PC-3 (cell line): ENCODE measurements at places on chromosomes 2 and 18. TPM values are rescaled to one million over a fixed set of nuclear protein-coding genes. Genes with fewer than 3 reads are reported as not detected.
A peak's percentile ranks its signal among the peaks of the same experiment; 100 is the strongest.

ESPNL gene
- total RNA-seq, result not detected in 2 replicates

ERBB4 gene
- under 0.01 TPM in 1 of 2 replicates, not detected in the other for total RNA-seq

VAMP5 gene
- 0.40 TPM in 1 of 2 replicates, not detected in the other for total RNA-seq

CDH7 gene
- 6.1 and 7.3 TPM in 2 replicates for total RNA-seq

SPP2 gene
- not detected in 2 replicates for total RNA-seq

TLX2 gene
- 3.1 and 3.4 TPM in 2 replicates for total RNA-seq

MYOM1 gene
- 0.07 and 0.12 TPM in 2 replicates for total RNA-seq

DSG4 gene
- 0.04 TPM in 1 of 2 replicates, not detected in the other for total RNA-seq

IFIH1 gene
- total RNA-seq, result 7.8 and 9.3 TPM in 2 replicates

CCBE1 gene
- 13.9 and 20.8 TPM in 2 replicates for total RNA-seq

GRCh38 chr2:12399240-12399639 is 317.5 kb upstream of the TRIB2 start:
- DNase-seq, result peak; percentile 14

GRCh38 chr2:63270717-63271116 is 220.1 kb downstream of the OTX1 start:
- no peak for DNase-seq

DNA sequence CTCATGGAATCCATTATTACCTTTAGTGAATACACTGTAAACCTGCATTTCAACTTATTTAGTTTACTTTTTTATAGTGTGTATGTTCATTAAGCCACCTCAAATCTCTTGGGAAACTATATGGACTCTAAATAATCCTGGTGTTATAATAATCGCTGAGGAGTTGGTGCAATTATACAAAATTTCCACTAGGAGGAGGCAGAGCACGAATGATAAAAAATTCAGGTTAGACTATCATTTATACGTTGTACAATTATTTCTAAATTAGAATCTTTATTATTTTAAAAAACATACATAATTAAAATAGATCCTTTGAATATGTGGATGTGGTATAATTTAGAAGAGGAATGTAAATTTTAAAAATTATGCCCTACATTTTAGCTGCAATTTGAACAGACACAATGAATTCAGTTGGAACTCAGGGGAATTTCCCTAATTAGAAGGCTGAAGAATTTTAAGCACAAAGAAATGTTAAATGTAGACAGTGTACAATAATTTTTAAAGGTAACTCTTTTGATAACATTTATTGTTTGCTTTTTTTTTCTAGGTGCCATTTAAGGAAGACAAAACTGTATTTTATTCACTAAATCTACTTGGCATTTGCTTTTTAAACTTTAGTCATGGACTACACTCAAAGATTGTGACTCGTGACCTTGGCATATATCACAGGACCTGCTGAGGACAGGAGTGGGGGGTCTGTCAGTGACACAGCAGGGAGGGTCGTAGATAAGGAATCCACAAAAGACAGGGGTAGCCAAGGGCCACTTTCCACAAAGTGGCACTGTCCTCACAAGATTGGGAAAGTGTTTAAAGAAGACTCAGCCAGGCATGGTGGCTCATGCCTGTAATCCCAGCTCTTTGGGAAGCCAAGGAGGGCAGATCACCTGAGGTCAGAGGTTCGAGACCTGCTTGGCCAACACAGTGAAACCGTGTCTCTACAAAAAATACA is 45.5 kb downstream of the RAB12 start:
- peak; percentile 68 for DNase-seq

DNA sequence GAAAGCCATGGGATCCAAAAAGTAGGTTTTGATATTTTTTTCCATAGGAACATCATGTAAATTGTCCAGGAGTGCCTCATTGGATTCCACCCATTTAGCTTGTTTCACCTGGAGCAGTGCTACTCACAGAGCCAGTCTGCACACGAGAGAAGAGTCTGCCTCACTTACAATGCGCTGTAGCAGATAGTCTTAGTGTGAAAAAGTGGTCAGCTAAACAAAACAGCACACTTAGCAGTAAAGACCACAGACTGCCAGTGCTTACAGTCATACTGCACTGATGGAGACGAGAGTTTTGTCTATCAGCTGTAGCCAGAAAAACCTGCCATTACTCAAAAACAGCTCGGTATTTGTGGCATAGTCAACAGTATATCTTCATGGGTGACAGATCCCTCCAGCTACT is 113.5 kb upstream of the LDLRAD4 start:
- no peak for DNase-seq

- no peak for DNase-seq
These were observed 313.5 kb upstream of the SLC39A10 start for GRCh38 chr2:195343540-195343939.

GRCh38 chr2:84131278-84131830 is 327.7 kb downstream of the SUCLG1 start:
- no peak for DNase-seq

DNA sequence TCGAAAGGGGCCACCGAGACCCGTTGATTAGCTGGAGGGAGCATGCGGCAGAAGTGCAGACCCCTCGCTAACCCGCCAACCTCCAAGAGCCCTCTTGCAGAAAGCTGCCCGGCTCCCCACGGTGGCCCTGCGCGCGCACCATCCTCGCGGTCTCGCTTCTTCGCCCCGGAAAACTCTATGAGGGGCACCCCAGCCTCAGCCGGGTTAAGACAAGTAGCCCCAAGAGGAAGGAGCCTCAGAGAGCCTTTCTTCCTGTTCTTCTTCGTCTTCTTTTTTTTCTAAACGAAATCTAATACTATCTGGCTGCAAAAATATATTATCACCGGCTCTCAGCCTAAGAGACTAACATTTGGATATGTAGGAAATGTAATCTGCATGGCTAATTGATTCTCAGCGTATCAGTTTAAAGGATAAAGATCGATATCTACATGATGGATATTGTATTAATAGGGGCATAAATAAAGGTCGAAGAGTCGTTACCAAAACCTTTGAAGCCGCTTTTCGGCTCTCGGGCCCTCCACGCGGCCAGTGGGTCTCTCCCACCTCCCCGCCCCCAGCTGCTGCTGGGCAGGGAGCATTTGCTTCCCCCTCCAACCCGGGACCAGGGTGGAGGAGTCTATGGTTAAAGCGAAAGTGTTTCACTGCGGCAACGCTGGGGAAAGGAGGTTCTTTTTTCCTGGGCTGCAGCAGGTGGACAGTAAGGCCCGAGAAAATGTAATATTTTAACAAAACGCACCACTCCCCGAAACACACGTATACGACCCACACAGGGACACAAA is 6.1 kb upstream of the PAX3 start:
- no peak for DNase-seq

DNA sequence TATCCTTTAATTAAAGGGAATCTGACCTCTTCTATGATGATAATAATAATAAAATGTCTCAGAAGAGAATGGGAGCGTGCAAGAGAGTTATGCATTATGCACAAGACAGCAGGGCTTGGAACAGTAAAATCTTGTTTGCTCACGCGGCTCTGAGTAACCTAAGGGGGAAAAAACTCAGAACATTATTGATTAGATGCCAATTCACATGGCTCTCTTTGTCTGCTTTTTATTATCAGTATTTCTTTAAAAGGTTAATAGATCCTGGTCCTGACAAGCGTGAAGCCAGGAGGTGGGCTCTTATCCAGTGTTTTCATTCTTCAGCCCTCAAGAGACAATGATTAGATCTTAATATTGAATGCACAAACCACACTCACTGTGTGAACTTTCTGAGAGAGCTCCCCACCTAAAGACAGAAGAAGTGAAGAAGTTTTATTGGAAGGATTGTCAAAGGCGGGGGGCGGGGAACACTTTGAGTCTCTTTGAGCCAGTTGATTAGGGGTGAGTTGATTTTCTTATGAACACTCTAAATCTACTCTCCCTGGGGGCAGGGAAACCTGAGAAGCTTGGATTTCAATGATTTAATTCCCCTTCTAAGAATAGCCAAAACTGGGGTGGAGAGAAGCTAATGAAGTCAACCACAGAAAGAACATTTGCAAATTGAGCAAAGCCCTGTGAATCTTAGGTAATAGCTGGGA is 127.5 kb upstream of the CTAGE1 start:
- DNase-seq, result no peak

DNA sequence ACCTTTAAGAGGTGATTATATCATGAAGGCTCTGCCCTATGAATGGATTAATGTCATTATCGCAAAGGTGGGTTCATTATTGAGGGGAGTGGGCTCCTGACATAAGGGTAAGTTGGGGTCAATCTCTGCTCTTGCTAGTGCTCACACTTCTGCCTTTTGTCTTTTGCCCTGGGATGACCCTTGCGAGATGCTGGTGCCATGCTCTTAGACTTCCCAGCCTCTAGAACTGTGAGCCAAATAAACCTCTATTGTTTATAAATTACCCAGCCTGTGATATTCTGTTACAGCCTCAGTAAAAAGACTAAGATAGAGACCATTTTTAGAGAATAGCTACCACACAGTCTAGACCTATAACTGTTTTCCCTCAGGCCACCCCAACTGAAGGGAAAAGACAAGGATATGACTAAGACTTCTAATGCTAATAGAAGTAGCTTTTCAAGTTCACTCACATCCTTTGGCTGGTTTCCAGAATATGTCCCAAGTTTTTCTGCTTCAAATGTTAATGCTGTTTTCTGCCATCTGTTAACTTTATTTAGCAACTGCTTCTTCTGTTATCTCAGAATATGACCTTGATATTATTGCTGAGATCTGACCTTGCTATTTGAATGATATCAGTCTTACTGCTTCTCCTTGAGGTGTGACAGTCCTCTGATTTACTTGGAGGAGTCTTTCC is 65.1 kb upstream of the STAM2 start:
- peak; percentile 91 for DNase-seq

GRCh38 chr18:366466-367061 is 98.7 kb upstream of the THOC1 start:
- no peak for DNase-seq

- peak; percentile 6 for DNase-seq
These were observed 297.5 kb upstream of the RGPD4 start for GRCh38 chr2:107529146-107529545.

DNA sequence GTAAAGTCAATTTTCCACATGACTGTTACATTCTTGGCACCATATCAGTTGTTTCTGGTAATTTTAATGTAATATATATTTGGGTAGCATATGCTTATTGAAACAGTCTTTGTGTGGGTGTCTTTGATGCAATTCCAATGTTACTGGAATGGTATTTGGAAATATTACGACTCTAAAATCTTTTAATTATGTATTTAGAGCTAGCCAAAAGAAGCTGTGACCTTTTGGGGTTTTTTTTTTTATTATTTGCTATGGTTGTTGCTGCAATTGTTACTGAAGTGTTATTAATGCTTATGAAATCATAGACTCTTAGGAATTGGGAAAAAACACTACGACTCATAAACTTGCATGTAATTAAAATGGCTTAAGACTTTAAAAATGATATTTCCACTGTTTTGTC is 95.9 kb downstream of the AOX1 start:
- no peak for DNase-seq

DNA sequence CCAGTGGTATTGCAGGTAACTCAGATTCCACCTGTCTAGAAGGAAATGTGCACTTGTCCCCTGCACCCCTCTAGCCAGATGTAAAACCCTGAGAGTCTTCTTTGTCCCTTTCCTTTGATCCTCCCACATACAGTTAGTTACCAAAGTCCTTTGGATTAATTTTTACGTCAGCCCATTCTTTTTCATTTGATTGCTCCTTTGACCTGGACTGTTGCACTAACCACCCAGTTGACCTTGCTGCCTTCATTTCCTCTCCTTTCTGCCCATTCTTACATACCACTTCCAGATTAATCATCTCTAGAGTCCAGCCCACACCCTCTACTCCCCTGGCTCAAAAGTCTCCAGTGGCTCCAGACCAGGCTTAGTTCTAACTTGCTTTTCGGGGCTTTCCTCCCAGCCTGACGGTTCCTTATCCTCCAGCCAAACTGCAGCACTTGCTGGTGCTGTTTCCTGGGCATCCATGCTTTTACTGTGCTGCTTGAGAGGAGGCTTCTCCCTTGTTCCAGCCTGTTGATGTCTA is 99.3 kb downstream of the SPTBN1 start:
- DNase-seq, result no peak

DNA sequence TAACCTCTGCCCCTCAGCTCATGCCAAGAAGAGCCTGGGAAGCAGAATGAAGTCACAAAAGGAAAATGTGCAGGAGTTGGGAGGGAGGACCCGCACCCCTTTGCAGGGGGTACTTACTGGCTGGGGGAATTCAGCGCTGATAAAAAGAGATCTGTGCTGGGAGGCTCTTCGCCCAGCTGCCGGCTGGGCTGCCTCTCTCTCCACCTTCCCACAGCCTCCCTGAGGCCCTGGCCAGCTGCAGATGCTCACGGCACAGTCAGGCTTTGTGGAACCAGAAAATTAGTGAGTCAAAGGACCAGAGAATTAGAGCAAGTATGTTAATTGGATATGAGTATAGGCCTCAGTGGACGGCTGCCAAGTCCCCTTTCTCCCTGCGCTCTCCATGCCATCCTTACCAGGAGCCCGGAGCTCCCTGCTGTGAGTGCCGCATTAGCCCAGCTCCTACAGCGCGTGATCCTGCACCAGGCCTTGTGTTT is 181.7 kb upstream of the SH3BP4 start:
- no peak for DNase-seq

DNA sequence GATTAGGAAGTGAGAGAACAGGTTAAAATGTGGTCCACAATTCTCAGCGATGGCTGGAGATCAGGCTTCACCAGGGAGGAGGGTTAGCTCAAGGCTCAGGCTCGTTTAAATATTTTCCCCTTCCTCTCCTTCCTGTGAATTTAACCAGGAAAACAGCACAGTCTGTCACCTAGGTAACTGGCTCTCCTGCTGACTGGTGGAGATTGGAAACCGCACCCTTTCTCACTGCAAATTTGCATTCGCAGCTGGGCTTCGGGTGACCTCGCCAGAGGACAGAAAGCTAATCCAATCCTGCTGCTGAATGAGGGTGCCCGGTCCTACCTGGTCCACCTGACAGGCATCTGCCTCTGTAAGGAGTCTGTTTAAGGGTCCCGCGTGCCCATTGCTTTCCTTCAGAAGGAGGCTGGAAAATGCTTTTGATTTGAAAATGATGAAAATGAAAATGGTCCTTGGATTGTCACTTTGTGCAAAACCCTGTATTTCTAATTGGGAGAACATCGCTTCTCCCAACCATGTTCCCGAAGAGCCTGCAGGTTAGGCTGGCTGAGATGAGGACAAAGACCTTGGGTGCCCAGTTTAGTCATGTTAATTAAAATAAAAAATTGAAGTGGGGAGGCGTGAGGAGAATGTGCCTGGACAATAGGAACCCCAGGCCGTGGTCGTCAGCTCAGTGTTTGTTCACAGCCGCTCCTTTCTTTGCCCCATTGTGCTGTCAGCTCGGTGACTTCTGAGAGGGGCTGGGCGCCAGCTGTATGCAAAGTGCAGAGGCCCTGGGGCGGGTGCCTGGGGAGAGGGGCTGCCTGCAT is 43.4 kb upstream of the MTCL1 start:
- peak; percentile 53 for DNase-seq

GRCh38 chr18:76452357-76452756 is 42.7 kb downstream of the ZNF516 start:
- no peak for DNase-seq

DNA sequence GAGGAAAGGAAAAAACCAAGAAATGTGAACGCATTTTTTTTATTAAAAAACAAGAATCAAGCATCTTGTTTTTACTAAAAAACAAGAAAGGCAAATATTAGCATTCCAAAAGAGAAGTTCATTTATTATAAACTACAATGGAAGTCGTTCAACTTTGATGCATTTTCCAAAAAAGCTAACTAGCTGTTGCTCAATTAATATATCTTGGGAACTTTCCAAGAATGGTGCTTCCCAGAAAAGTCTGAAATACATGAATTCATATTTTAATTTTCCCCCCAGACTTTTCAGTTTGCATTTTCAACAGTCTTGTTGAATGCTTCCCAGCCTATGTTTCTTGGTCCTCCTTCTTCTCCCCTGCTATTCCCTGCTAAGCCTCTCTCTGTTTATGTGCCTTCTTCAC is 7.5 kb upstream of the RND3 start:
- DNase-seq, result no peak
